Fibroblast of skin of right biceps (primary cell): ENCODE measurements at places on chromosomes 5 and 9.
A peak's percentile ranks its signal among the peaks of the same experiment; 100 is the strongest.

- DNase-seq = no peak
Observed at GRCh38 chr5:670396-671270, 22.5 kb downstream of the TPPP start.

DNA sequence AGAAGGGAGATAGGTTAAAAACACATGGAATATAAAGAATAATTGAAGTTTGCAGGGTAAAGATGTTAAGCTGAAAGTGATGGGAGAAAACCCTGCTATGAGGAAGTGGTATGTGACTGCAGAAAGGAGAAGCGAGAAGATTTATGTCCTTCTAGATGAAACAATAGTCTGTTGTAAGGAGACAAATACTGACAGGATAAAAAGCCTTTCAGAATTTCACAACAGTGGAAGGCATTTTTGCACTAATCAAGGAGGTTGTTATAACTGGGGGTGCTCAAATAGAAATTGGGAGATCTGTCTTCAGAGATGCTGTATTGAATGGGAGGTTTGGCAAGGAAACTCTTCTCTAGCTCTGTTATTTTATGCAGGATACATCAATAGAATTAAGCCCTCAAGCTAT is 69.6 kb downstream of the NMUR2 start:
- no peak for DNase-seq

- DNase-seq = peak; percentile 49
Observed at GRCh38 chr5:58246461-58246944, 213.4 kb downstream of the PLK2 start.

DNA sequence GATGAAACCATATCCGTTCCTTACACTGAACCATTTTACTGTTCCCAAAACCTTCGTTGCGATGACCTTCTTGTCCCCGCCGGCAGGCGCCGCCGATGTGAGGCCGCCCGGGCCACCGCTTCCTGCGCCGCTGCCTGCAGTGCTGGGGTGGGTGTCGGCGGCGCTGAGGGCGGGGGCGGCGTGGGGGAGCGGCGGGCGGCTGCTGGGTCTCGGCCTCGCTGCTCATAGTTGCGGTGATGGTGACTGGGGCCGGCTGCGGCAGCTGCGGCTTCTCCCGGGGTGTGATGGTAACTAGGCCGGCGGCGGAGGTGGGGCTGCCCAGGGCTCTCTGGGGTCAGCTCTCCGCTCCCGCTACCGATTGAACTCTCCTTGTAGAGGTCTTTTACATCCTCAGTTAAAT is 14.1 kb upstream of the OR2S2 start:
- DNase-seq = peak; percentile 46

GRCh38 chr5:7393921-7394799 is 1.8 kb upstream of the ADCY2 start:
- no peak for DNase-seq

DNA sequence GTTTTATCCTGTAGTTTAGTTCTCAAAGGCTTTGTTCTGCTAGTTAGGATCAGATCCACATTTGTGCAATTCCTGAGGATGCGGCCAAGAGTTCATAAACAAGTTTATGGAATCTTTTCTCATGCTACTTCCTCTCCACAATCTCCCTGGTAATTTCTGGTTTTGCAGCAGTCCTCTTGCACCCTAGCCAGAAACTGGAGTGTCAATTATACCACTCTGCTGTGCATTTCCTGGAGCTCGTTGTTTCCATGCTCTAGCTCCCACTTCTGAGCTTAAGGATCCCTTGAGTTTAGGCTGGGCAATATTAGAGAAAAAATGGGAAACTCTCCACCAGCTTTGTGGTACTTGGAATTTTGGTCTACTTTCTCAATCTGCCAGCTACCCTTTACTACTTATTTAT is 474.7 kb downstream of the DIRAS2 start:
- DNase-seq = no peak
